ENCODE measurements at places on chromosomes 7 and 10.
A peak's percentile ranks its signal among the peaks of the same experiment; 100 is the strongest.

DNA sequence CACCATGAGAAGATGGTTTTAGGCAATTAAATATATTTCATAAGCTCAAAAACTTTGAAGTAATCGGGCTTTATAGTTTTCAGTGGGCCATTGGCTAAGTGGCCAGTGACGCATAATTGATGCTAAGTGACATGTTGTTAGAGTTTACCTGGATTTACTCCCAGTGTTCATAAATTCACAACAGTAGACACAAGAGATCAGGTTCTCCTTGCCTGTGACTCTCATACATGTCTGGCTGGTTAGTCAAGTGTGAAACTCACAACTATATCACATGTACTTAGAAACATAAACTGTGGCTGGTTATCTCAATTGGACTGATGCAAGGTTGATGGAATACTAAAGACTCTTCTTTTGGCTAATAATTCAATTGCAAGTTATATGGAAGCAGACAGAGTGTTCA, 26.2 kb downstream of the ASB15 start:
- no peak for DNase-seq

GRCh38 chr7:158646766-158647474, 57.7 kb downstream of the NCAPG2 start:
- peak; percentile 54 for DNase-seq

DNA sequence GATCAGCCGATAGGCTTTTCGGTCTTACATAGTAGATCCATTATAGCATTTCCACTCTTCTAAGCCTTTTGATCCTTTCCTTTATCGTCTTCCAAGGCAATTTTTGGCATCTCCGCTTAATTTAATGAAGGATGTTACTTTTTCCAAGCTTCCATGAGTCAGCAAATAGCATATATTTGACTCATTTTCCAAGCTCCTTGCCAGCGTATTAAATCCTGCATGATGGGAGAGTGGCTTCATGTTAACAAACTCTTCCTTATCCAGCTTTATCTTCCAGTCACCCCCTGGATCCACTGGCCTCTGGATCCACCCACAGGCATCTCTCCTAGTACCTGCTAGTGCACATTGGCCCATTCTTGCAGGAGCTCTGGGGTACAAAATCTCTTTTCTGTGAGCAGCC, 13.0 kb downstream of the OR9A2 start:
- no peak for DNase-seq

GRCh38 chr10:109166935-109167334, 756.4 kb downstream of the XPNPEP1 start:
- DNase-seq: no peak

DNA sequence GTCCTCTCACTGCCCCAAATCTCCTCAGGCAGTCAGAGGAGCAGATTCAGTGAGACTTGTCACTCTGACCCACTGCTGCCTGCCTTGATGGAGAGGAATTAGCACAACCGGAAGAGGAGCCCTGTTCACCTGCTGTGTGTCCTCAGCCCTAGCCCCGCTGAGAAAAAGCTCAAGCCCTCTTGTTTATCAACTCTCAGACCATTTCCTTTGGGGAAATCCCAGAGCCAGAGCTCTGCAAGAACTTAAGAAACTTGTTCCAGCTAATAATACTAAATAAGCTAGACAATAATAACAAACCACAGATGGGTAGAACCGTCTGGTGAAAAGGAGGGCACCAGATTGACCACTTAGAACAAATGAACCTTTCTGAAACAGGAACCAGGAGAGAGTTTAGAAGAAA, 37.7 kb upstream of the ITGB1 start:
- no peak for DNase-seq

DNA sequence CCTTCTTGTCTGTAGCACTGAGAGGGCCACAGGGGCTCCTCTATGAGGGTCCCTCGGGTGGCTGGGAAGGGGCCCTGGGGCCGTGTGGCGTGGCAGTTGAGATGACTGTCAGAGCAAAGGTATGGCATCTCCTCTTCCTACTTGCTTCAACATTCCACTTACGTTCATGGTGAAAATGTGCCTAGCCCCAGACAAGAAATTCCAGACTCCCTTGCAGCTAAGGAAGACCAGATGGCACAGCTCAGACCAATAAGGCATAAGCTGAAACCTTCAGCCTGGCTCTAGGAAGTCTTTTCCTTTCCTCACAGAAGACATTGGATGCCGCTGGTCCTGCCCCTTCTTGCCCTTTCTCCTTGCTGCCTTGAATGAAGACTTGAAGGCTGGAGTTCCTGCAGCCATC, 57.4 kb downstream of the ZNF503 start:
- no peak for DNase-seq

DNA sequence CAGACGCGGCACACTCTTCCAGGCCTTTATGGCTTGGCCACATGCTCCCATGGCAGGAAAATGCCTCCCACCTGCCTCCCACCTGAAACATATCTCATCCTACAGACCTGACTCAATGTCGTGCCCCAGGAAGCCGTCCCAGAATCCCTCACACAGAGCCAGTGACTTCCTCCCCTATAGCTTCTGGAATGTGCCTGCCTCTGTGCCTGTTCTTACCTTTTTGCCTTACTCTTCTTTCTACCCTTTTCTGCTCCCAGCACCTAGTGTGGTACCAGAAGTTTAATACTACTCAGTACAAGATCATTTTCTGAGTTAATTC, 123.9 kb upstream of the STK17A start:
- DNase-seq: no peak

DNA sequence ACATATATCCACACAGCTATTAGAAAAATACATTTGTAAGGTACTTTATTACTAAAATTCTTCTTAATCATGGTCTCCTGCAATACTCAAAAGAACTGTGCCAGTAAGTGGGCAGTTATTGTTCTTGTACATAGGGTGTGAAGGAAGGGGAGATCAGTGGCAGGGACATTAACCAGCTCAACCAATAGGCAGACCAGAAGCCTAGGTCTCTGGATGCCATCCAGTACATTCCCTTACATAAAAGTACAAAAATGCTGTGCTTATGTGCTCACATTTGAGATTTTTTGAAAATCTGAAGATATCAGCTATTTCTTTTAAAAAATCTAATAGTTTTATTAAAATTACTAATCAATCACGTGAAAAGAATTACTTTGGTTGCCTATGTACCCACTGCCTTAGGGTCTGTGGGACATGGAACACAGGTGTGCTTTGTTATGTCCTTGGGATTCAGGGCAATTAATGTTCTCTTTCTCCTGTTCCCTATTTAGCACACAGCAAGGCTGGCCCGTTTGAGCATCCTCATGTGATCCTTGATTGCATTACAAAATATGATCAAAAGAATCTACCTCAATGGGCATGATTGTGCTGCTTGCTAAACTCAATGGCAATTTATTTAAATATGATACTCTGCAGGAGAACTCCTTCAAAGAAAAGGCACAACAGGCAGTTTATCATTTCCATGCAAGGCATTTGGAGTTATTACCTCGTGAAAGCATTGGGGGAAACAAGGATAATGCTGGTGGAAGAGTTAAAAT, 22.7 kb downstream of the TWIST1 start:
- no peak for DNase-seq

GRCh38 chr10:33046792-33047191, 88.8 kb upstream of the ITGB1 start:
- no peak for DNase-seq

DNA sequence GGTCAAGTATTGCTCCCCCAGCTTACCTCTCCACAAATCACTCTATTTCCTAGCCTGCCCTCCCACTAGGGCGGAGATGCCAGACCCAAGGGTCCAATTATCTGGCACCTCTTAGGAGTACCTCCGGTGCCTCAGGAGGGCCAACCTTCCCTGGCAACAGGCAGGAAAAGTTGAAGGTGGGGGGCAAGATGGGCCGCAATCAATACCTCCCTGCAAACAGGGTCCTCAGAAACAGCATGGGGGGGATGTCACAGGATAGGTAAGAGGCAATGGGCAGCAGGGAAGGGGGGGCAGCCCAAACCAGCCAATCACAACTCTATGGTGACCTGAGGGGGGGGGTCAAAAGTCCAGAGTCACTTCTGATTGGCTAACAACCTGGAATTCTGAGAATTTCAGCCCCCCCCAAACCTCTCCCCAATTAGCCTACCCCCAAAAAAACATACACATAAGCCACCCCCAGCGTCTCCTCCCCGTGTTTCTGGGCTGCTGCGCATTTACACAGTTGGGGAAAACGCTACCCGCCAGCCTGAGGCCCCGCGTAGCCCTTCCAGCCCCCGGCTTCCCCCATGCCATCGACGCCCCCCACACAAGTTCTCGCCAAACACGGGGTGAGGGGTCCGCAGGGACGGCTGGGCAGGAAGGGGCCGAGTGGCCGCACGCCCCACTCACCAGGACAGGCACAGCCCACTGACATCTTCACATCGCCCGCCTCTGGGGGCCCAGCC, 589 bp downstream of the LDB1 start:
- DNase-seq: peak; percentile 58

- DNase-seq: peak; percentile 86
Observed at GRCh38 chr7:2670720-2671391, 17.1 kb upstream of the AMZ1 start.

GRCh38 chr10:62133618-62134017, 135.0 kb downstream of the RTKN2 start:
- no peak for DNase-seq

- no peak for DNase-seq
Observed at GRCh38 chr10:125062227-125062913, 98.0 kb downstream of the CTBP2 start.

DNA sequence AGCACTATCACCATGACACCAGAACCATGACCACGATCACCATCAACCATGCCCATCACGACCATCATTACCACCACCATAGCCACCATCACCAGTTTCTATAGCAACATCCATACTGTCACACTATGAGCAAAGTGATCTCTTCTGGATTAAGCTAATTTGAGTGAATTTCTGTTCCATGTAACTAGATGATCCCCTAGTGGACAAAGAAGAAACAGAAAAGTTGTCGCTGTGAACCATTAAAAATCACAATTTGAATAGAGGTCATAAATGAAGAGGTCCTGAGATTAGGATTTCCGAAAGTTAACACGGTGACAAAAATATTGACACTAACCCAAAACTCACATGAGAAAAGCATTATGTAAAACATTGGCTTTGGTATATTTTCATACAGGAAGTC, 77.6 kb downstream of the CLRN3 start:
- DNase-seq: no peak

DNA sequence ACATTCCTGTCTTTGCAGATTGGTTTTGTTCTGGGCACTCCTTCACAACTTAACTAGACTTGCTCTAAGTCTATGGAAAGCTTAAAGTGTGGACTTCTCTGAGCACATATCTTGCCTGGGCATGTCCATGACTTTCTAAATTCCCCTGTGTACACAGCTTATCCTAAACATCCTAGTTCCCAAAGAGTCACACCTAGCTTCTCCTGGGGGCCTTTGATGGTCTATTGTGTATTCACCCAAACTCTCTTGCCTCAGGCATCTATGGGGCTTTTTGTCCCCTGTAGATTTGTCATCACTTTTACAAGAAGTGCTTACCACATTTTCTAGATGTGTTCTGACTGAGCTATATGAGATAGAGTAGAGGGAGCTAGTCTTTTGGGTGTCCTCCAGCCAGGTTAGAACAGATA, 12.2 kb upstream of the ZNF488 start:
- DNase-seq: peak; percentile 6

DNA sequence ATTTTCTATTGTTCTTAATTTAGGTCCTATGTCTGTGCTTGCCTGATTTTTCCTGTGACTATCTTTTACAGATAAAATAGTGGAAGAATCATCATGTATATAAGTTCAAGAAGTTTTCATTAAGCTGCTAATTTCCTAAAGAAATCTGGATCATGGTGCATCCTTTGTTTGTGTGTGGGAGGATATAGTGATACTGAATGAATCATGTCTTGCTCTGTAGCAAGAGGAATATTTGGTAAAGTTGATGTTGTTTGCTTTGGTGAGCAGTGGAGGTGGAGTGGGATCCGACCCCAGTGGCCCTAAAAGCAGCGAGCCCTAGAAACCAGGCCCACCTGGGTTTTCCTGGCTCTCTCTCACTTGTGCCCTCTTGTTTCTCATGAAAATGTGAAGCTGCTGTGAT, 83.7 kb downstream of the CCNY start:
- no peak for DNase-seq

DNA sequence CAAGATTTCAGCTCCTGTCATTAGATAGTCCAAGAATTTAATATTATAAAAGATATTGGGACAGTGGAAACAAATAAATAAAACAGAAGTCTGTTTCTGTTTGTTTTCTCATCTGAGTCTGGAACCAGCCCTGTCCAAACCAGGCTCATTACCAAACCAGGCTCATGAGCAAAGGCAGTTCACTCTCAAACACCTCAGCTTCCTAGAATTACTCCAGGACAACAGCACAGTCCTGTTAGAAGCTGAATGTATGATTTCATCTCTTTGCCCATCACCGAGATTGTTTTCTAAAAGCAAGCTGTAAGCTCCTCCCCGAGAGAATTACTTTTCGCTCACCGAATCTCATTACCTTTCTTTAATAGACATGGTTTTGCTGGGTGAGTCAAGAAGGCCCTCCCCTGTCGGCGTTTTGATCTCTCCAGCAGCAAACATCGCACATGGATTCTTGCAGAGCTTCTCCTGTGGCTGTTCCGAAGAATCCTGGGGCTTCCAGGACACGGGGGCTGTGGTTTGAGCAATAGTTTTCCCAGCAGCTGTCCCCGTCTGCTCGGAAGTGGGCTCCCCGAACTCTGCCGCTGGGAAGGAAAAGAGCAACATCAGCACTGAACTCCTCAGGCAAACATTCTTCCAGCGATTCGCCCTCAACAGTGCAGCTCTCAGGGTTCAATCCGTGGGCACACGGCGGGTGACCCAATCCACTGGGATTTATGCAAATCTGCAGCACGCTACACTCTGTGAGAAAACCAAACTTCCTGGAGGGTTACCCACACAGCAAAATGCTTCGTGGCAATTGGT, 112.5 kb downstream of the SVIL start:
- no peak for DNase-seq

DNA sequence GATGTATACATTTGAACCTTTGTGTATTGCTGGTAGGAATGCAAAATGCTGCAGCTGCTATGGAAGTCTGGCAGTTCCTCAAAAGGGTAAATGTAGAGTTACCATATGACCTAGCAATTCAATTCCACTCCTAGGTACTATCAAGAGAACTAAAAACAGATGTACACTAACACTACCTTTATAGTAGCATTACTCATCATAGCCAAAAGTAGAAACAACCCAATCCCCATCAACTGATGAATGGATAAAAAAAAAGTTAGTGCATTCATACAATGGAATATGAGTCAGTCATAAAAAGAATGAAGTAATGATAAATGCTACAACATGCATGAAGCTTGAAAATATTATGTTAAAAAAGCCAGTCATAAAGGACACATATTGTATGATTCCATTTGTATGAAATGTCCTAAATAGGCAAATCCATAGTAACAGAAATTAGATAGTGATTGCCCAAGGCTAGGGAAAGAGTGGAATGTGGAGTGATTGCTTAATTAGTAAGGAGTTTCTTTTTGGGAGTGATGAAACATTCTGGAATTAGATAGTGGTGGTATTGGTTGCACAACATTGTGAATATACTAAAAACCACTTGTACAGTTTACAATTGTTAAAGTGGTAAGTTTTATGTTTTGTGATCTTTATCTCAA, 96.4 kb upstream of the AOAH start:
- DNase-seq: no peak

GRCh38 chr7:91957823-91958222, 17.2 kb downstream of the AKAP9 start:
- no peak for DNase-seq

Measured in WERI-Rb-1 (cell line).